ENCODE measurements at places on chromosomes 12 and 14.

DNA sequence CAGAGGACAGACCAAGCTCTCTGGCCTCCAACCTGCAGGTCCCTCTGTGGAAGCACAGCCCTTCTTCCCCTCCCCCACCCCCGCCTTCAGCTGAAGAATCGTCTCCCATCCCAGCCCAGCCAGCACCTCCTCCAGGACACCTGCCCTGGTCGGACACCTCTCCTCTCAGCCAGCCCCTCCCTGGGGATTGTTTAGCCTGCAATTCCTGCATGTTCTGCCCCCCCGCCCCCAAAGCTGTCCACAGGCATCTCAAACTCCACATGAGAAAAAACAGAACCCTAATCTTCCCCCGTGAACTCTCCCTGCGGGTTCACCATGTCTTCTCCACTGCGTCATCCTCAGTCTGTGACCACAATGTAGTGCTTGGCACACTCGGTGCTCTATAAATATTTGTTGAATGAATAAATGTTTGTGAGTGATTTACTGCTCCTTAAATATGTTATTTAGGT lies 24.1 kb downstream of the PRIMA1 start:
- no peak for DNase-seq

DNA sequence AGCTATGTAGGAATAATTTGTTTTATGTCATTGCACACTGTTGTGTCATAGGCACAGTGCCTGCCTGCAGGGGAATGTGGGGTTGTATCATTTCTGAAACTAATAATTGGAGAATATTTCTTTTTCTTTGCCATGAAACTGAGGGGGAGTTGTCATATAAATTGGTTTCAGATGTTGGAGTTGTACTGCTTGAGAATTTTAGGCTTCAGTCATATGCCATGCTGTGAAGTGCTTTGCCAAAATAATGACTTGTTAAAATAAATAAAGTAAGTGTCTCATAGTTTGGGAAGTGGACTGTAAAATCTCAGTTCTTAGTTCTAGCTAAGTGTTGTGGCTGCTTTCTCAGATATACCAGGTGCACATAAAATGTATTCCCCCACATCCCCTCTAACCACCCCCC lies 116.8 kb downstream of the DAAM1 start:
- no peak for DNase-seq

DNA sequence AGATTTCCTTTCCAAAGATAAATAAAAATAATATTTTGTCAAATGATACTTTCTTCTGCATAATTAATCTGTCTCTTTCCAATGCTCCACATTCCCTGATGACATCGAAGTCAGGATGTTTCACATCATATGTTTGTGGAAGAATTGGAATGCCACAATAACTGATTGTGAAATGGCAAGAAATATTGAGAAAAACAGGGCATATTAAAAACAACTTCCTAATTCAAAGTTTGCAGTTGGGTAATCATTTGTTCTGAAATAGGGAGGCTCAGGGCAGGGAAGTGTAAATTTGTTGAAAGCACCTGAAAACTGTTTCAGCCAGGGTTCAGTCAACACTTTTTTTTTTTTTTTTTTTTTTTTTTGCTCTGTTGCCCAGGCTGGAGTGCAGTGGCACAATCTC lies 50.7 kb downstream of the BCAT1 start:
- no peak for DNase-seq

DNA sequence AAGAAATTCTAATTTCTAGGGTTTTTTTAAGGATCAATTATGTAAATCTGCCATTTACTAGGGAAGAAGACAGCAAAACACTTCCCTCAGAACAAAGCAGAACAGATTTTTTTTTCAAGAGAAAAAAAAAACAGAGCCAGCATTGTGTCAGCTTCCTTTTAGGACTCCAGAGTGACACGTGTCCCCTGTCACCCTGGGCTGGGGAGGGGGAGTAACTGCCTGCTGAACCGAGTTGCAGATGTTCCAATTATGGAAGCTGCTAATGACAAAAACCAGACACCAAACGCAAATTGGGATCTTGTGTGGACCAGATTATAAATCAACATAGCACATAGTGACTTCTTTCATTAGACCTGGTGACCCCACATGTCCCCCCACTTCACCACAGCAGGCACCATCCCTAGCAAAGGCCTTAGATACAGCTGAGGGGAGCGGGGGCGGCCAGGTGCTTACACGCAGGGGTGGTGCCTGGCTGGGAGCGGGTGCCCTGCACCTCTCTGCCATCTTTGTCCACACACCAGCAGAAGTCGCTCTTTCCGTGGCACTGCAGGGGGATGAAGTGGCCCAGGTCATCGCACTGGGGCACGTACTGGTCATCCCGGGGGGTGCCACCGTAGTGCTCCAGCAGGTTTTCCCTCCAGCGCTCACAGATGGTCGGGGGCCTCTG lies 25.4 kb downstream of the RTRAF start:
- DNase-seq: no peak

GRCh38 chr14:54350203-54350602 lies 46.6 kb upstream of the CDKN3 start:
- DNase-seq: no peak

DNA sequence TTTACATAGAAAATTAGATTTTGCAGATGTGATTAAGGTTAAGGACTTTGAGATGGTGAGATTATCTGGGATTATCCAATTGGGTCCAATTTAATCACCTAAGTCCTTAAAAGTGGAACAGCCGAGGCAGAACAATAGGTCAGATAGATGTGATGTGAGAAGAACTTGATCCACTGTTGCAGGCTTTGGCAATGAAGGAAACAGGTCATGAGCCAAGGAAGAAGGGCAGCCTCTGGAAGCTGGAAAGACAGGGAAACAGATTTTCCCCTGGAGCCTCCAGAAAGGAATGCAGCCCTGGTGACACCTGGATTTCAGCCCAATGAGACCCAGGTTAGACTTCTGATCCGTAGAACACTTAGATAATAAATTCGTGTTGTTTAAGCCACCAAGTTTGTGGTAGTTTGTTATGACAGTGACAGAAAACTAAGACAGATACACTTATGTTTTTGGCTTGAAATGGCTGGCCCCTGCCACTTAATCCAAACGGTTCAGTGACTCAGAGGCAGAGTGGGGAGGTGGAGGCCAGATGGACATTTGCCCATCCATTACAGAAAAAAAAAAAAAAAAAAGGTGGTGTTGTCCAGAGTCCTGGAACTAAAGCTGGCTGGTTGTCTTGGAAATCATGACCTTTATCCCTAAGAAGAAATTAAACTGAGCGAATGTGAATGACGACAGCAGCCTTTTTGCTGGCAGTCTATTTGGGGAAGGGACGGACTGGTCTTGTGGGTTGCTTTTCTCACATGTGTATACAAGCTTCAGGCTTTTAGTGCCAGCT lies 181.9 kb upstream of the NRXN3 start:
- no peak for DNase-seq

- DNase-seq: no peak
These were observed 17.0 kb downstream of the DLST start for GRCh38 chr14:74898694-74899093.

- no peak for DNase-seq
These were observed 149.1 kb downstream of the NTF3 start for GRCh38 chr12:5581019-5581418.

Data from glutamatergic neuron (in vitro differentiated cells).